ENCODE measurements at places on chromosomes 3 and 15.

GRCh38 chr3:58414538-58415197 is 19.0 kb downstream of the PDHB start:
- peak; percentile 63 for DNase-seq

GRCh38 chr3:72636969-72637597 is 211.2 kb downstream of the SHQ1 start:
- DNase-seq = no peak

DNA sequence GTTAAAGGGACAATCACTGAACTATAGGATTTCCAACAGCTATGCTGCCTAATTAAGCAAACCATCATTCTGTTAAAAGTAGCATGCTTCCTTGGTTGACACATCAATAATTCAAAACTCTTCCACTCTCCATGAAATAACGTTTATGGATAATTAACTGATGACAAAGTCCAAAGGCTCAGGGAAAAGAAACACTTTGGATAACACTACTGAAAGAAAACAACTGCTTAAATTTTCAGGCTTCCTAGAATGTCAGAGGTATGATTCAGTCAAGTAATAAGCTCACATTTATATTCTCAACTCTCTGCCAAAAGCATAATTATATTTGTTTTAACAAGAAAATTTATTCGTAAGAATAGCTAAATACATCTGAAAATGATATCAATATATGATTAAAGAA is 49.6 kb downstream of the WDR72 start:
- DNase-seq = no peak

- DNase-seq = no peak
These were observed 452.9 kb upstream of the NECTIN3 start for GRCh38 chr3:110618512-110619226.

GRCh38 chr15:93866476-93866875 is 364.9 kb upstream of the MCTP2 start:
- no peak for DNase-seq

- peak; percentile 21 for DNase-seq
These were observed 342.9 kb upstream of the PROK2 start for GRCh38 chr3:72127844-72128243.

DNA sequence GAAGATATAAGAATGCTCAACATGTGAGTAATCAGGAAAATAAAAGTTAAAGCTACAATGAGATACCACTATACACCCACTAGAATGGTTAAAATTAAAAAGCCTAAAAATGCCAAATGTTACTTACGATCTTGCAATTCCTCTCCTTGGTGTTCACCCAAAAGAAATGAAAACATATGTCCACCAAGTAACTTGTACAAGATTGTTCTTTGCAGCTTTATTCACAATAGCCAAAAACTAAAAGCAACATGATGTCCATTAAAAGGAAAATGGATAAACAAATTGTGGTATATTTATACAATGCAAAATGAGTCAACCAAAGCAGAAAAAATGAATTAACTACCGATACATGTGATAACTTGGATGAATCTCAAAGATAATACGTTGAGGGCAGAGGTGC is 301.6 kb upstream of the THBS1 start:
- no peak for DNase-seq

GRCh38 chr3:195524171-195524896 is 18.8 kb downstream of the PPP1R2 start:
- DNase-seq = no peak

DNA sequence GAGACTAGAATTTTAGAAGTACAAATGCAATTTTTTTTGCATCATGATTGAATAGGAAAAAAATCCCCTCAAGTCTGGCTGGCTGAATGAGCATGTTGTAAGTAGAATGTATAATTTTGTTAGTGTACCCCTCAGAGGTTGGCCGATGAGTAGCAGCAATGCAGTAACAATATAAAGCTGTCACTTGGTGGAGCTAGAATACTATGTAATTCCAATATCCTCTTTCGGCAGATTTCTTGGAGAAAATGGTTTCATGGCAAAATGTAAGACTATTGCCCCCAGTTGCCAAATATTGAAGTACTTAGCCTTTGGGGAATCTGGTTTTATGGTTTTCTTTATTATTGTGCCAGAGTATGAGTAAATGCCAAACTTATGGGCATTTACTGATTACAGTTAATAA is 39.8 kb upstream of the SGO1 start:
- DNase-seq = peak; percentile 44

DNA sequence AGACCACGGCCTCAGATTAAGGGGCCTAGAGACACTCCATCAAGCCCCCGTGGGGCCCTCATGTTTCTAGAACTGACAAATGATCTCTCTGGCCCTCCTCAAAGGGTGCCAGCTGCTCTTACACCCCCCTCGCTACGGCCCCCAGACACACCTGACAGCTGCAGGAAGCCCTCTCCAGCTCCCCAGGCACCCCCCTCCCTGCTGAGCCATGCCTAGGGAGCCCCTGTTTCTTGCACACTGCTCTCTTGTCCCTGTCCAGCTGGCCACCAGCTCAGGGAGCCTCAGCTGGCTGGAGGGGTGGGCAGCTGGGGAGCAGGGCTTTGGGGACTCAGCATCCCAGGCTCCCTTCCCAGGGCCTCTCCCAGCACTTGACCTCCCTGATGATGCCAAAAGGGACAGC is 14.8 kb downstream of the TNK2 start:
- no peak for DNase-seq

DNA sequence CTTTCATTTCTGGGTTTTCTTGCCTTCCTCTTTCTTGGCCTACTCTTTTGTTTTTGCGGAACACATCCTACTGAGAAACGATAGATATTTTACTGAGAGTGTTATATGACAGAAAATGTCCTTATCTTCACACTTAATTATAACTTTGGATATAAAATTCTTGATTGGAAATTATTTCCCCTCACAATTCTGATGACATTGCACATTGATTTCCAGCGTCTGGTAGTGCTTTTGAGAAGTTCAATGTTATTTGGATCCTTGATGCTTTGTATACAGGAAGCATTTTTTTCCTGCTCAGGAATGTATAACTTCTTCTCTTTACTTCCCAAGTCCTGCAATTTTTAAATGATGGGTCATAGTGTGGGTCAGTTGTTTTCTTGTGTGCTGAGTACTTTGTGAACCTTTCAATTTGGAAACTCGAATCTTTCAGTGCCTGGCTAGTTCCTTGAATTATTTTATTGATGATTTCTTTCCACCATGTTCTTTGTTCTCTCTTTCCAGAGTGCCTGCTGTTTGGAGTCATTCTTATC is 183.9 kb downstream of the PDCD6IP start:
- no peak for DNase-seq
